ENCODE measurements at places on chromosomes 1 and 21.

DNA sequence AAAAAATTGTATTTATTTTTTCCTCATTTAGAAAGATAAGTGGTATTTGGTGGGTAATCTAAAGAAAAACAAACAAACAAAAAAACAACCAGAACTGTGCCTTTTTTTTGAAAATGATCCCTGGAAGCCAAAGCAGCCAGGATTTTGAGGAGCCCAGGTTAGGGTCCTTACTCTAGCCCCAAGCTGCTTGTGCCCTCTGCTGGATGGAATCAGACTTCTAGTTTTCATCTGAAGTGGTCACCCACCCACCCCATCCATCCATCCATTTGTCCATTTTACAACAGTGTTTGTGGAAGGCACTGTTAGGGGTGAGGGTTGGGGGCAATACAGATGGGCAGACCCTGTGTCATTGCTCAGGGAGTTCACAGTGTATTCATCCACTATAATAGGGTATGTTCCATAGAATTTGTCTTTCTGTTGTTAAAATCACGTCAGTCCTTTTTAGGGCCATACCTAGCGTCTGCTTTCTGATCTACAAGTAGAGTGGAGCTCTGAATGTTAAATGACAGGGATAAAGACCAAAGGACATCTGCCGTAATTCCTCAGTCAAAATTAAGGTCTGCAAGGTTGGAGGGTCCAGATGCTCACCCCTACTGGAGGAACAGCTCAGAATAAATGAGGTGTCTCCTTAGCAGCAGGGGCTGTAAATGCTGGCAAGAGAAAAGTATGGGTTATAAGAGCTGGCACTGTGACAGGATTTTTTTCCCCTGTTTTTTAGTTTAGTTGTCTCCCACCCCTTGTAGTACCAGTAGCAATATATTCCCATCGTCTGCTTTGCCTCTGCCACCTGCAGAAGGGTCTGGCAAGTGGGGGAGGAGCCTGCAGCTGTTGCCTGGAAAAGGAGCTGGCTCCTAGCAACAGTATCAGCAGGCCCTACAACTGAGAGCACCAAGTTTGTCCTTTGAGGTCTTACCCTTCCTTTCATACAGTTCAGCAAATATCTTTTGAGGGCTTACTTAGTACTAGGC lies 3.2 kb downstream of the LRRC42 start:
- DNase-seq, result peak; percentile 47

DNA sequence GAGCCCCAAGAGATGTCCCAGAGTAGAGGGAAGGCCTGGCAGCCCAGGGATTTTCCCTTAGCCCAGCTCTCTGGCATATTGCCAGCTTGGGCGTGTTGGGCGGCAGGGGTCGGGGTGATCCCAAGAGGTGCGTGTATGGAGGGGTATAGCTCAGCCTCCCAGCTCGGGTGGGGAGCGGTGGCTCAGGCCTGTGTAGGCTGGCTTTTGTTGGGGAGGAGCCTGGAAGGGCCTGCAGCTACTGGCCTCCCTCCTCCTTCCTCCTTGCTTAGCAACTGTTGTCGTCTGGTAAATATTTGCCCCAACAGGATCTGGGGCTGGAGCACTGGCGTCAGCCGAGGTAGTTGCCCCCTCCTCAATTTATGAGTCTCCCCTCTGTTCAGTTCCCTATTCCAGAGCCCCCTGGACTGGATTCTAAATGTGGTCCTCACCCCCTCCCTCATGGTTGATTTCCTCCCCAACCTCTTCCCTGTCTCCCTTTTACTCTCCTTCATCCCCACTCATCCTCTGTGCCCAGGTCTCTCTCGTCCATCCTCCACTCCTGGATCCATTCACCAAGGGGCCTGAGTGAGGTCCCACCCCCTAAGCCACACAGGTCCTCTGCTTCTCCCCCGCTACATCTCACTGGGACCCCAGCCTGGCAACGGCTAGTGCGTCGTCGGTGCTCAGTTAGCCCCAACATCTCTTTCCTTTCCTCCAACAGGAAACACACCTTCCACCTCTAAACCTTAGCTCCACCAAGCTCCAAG lies 10.3 kb upstream of the LMNA start:
- DNase-seq, result peak; percentile 28

DNA sequence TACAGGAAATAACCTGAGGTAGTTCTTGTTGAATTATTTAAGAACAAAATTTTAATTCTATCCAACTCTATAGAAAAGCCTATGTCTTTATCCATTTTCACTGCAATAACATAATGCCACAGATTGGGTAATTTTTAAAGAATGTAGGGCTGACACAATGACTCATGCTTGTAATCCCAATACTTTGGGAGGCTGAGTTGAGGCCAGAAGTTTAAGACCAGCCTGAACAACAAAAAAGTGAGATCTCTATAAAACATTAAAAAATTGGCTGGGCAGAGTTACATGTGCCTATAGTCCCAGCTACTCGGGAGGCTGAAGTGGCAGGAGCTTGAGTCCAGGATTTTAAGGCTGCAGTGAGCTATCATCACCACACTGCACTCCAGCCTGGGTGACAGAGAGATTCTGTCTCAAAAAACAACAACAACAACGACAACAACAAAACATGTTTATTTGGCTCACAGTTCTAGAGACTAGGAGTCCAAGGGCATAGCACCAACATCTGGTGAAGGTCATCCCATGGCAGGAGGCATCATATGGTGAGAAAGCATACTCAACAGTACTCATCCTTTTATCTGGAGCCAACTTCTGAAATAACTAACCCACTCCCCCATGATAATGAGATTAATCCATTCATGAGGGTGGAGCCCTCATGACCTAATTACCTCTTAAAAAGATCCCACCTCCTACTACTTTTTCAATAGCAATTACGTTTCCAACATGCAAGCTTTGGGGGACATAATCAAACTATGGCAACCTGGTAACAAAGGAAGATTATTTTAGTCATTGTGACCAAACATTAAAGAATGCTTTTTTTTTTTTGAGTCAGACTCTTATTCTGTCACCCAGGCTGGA lies 59.6 kb downstream of the ABL2 start:
- no peak for DNase-seq

DNA sequence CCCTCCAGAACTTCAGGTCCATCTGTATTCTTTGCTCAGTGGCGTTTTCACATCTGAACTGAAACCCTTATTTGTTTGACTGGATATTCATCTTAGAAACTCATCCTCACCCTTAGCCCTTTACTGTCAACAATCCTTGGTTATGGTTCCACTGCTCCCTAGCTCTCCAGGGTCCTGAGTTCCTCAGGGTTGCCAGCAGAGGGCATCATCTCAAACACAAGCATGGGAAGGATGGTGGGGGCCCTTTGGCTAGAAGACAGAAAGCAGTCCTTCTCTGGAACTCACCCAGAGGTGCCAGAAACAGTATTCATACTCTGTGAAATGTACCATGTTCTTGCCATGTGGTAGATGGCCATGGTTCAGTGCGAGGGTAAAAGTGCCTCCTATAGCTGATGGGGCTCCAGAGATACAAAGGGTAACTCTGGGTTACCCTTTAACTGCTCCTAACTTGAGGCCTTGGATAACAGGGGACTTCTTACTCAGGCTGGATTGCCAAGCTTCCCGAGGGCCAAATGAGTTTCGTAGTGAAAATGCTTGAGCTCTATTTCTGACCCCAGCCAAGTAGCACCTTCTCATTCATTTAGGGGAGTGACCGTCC lies 11.3 kb downstream of the NCSTN start:
- DNase-seq, result no peak

DNA sequence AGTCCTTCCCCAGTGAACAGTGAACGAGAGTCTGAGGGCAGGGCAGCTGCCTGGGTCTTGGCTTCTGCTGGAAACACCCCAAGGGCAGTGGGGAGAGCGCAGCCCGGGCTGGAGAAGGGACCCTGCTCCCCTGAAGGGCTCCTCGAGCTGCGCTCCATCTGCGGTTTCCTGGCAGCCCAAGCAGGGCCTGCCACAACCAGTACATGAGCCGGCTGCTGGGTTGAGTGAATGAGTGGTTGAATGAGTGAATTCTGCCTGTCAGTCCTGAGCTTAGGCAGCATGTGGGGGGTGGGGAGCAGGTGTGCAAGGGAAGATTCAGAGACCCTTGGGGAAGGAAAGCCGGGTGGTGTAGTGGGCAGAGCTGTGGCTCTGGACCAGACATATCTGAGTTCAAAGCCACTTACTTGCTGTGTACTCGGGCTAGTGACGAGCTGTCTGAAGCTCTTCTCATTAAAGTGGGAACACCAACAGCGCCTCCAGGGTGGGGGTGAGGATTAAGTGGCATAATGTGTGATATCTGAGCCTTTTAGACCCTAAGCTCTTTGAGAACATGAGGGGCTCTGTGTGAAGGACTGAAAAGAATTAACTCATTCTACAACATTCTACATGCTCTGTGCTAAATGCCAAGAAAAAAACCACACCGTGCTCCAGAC lies 3.7 kb downstream of the OPRD1 start:
- DNase-seq, result no peak

DNA sequence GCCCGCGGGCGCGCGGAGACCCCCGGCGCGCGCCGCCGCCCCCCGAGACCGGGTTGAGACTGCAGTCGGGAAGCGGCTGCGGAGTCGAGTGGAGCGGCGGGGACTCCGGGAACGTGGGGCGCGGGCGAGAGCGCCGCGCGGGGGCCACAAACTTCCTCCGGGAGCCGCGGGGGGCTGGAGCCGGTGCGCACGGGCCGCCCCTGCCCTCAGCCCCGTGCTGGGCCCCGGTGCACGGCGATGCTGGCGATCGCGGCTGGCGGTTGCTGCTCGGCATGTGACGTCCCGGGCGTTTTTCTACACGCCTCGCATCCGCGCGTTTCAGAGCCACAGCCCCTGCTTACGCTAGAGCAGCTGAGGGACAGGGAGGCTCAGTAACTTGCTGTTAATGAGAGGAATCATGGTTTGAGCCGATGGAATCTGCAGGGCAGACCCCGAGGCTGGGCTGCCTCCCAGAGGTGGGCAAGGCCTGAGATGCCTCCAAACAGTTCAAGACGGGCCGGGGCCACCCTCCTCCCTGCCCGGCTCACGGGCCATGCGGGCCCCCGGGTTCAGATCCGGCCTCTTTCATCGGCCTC lies 520 bp downstream of the TMEM201 start:
- DNase-seq, result peak; percentile 20

DNA sequence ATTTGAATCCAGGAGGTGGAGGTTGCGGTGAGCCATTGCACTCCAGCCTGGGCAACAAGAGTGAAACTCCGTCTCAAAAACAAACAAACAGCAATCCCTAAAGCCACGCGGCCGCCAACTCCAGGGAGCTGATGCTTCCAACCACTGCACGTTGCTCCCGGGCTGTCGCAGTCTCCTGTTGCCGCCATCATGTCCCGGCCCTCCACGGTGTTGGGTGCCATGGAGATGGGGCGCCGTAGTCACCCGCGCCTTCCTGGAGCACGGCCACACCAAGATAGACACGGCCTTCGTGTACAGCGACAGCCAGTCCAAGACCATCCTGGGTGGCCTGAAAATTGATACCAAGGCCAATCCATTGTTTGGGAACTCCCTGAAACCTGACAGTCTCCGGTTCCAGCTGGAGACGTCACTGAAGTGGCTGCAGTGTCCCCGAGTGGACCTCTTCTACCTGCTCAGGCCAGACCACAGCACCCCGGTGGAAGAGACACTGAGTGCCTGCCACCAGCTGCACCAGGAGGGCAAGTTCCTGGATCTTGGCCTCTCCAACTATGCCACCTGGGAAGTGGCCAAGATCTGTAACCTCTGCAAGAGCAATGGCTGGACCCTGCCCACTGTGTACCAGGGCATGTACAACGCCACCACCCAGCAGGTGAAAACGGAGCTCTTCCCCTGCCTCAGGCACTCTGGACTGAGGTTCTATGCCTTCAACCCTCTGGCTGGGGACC lies 32.6 kb downstream of the SLC16A1 start:
- no peak for DNase-seq

DNA sequence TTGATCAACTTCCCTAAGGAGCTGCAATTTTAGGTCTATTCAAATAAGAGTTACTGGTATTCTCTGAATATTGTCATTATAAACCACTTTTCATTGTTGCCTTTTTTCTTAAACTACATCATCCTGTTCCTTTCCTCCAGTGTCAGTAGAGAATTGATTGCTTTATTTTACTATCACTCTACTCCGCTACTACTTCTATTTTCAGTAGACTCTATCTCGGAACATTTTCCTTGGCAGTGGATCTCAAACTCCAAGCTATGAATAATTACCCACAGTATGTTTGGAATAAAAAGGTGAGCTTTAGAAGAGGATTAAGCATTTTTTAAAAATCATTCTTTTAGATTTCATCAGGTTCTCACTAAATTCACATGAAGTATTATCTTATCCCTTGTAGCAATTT lies 224.9 kb downstream of the GREM2 start:
- DNase-seq, result no peak

DNA sequence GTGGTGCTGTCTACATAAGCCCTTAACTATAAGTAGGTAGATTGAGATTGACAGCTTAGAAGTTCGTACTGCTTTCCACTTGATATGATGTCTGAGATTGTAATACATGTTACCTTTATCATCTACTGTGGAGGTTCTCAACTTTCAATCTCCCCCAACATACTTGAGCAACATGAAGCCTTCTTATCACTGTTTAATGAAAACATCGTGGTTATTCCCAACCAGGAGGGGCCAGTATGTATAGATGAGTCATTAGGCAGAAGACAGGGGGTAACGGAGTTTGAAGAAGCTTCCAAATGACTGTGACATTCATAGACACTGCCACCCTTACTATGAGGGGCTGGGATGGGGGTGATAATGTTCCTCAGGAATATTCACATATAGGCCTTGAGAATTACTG lies 36.0 kb downstream of the CENPF start:
- DNase-seq, result no peak
